NCI-H510A treated with DMSO at 0.1 percent for 48 hours (cell line): ENCODE measurements at places on chromosomes 5 and 9.

GRCh38 chr5:80713631-80714030 is 58.8 kb upstream of the DHFR start:
- DNase-seq, result no peak

GRCh38 chr5:4661326-4661725 is 478.8 kb upstream of the ADAMTS16 start:
- DNase-seq, result no peak

GRCh38 chr5:122252319-122252718 is 59.7 kb upstream of the SNCAIP start:
- DNase-seq, result peak; percentile 0

DNA sequence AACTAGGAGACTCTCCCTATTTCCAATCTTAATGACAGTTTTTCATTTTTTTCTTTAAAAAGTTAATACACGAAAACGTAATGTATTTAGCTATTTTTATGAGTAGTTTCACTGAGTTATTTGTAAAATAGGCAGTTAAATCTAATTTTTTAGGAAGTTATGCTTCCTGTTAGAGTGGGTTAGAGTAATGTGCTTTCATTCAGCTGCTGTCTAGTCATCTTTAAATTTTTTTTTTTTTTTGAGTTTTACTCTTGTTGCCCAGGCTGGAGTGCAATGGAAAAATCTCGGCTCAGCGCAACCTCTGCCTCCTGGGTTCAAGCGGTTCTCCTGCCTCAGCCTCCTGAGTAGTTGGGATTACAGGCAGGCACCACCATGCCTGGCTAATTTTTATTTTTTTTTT is 34.0 kb downstream of the CDC42SE2 start:
- DNase-seq, result no peak

DNA sequence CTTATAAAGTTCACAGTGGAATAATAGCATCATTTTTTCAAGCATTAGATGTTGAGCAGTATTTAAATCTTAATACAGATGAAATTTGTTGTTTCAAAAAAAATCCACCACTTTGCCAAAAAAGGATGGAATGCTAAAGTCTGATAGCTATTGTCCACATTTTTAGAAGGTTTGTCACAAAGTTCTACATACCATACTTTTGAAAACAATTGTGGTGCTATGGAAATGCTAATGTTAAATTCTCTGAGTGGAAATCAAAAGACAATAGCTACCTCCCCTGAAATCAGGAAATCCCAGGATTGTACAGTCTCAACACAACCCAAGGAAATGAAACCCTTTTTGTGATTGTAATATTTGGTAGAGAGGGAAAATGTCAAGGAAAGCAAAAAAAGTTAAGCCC is 19.3 kb upstream of the GRAMD2B start:
- no peak for DNase-seq

- DNase-seq, result no peak
Observed at GRCh38 chr5:44331471-44332050, 57.7 kb downstream of the FGF10 start.

DNA sequence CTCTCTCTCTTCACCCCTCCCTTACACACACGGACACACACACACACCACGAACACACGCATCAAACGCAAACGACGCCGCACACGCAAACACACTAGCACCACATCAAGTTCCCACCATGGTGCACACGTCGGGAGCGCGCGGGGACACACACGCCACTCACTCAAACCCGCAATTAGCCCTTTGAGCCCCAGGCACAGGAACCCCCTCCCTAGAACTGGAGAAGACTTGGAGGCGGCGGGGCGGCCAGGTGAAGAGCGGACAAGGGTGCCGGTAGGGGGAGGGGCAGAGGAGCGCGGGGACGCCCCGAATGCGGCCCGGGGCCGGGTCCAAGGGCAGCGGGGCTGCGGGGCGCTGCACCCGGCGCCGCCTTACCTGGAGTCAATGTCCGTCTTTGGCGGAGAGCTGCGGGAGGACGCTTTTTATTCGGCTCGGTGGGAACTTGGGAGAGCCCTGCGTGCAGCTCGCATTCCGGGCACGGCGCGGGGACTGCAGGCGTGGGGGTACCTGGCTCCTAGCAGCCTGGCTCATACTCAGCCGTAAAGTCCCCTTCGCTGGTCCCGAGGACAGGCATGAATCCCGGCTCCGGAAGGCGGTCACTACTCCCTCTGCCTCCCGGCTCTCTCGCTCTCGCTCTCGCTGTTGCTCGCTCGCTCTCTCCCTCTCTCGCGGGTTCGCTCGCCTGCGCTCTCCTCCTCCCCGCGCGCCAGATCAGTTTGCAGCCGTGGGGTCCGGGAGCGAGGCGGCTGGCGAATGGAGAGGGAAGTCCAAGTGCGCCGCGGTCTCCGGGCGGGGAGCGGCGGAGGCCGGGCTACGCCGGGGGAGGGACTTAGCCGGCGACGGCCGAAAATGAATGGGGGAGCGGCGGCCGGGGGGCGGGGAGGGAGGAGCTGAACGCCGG is at the start of gene BRINP1:
Gene BRINP1 (minus strand): TSS at position 755 of the 901 bp plus-strand sequence. CDS start 56,080 bp downstream, outside the sequence.
- peak; percentile 61 for DNase-seq

- DNase-seq, result no peak
Observed at GRCh38 chr9:13665418-13666066, 386.1 kb upstream of the MPDZ start.

DNA sequence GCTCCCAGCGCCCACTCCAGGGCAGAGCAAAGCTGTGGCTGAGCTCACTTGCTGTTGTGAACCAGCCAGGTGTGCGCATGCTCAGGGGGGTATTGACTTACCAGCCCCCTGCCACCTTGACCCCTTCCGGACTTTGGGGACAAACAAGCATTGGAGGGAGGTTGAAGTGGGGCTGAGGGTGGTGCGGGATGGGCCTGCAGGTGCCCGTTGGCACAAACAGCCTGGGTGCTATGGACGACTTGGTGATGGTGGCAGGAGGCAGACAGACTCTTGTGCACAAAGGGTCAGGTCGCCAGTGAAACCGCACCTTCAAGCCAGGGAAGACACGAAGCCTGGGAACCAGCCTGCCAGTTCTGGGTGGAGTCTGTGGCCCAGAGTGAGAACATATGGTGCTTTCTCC is 858.5 kb upstream of the PTPRD start:
- no peak for DNase-seq

- DNase-seq, result no peak
Observed at GRCh38 chr9:2568689-2569088, 52.9 kb upstream of the VLDLR start.

GRCh38 chr9:7336356-7337065 is 463.1 kb downstream of the DMAC1 start:
- DNase-seq, result peak; percentile 73

- no peak for DNase-seq
Observed at GRCh38 chr5:57903458-57903857, 420.8 kb upstream of the ACTBL2 start.

- no peak for DNase-seq
Observed at GRCh38 chr5:103452666-103453065, 109.9 kb downstream of the NUDT12 start.

- DNase-seq, result no peak
Observed at GRCh38 chr5:153079396-153079795, 411.1 kb upstream of the GRIA1 start.

DNA sequence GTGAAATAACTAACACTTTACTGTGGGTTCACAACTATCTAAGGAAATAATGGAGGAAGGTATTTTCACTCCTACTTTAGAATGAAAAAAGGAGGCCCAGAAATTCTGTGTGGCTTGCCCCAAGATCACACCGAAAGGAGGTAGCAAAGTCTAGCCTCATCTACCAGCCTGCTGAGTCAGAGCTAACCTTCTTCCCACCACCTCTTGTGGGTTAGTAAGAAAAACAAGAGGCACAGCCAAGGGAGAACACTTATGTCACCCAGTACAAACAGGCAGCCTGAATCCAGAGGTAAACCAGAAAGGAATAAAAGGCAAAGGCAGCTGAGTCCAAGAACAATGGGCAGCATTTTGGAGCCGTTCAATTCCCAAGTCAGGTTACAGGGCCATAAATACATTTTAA is 91.9 kb upstream of the RASEF start:
- no peak for DNase-seq

GRCh38 chr9:135344523-135344901 is 135.1 kb upstream of the PPP1R26 start:
- DNase-seq, result no peak

DNA sequence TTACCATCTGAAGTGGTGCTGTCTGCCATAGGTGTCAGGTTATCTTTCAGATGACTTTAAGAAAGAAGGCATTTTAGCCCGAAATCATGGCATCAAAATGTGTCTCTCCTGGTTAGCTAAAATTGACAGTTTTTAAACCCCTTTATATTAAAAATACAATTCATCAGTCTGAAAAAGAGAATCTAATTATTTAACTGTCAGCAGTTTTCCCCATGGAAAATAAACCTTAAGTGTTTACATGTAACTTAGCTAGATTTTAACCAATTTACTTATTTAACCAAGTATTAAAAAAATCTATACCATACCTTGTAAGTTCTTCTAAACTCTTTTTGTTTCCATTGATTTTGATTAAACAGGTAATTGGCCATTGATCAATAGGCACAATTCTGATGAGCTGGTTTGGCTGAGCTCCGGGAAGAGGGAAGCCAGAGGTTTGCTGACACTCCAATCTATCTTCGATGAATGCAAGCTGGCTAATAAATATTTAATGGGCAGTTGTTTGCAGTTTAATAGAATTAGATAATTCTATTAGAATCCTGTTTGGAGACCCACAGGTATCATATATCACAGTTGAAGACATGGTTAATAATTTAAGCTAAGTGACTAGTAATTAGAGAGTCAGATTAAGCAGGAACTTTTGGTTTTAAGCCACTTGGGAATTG is 114.0 kb downstream of the MAT2B start:
- no peak for DNase-seq

DNA sequence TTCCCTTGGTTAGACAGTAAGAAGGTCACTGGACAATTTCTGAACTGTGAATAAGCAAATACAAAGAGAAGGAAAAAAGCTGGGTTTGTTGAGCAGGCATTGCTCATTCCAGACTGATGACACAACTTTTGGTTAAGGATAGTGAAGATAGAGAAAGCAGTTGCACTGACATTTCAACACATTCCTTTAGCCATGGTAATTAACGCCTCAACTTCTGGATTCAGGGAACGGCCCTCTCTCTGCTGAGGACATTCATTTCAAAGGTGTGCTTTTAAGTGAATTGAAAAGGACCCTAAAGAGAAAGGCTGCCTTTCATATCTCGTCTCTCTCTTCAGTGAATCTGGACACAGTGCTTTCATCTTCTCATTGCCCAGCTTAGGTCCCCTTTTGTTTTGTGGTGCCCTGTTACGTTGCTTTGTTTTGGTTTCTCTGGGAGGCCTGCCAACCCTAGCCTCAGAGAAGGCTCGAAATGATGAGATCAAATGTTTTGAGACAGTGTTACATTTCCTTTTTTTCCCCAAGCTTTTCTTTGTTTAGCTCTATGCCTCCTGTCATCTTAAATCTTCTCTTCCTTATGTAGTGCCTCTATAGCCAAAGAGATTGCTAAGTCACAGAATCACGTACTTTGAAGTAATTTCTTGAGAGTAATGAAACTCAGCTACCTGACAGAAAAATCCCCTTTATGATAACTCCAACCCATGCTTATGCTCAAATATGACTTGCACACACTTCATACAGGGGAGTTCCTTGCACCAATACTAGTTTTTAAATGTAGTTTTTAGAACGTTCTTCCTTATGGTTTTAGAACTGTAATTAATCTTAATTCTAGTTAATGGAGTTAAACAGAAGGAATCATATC is 94.4 kb upstream of the IFNE start:
- DNase-seq, result no peak

DNA sequence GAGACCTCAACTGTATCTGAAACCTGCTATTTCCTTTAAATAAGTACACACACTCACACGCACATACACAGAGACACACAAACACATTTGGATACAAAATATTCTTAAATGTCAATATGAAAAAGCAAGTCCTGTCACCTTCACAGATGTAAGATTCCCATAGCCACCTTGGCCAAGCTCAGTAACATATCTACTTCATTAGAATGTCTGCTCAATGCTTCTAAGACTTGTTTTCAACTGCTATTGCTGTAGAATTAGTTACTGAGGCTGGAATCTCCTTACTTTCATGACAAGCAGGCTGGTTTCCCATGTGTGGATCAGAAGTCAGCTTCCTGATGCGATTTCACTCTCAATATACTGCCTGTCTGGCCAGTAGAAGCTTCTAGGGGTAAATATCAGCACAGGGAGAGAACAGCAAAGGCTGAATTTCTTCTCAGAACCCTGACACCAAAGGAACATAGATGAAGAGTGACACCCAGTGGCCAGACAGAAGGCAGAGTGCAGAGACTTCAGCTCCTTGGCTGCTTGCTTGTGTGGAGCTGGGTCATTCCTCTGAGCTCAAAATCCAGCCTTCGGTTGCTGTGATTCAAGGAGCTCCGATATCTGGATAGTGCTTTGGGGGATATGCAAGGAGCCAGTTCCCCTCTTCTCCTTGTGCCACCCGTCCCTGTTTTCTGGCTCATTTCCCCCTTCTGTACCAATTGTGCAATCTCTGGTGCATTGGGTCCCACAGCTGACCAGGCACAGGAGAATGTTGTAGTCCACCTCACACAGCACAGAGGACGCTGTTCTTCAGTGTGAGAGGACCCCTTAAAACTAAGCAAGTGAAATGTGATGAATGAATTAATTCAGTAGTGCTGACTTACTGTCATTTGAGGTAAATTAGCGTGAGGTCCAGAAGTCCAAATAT is 26.6 kb upstream of the ABLIM3 start:
- DNase-seq, result peak; percentile 70

- DNase-seq, result no peak
Observed at GRCh38 chr5:152171888-152172287, 233.2 kb downstream of the NMUR2 start.
